ENCODE measurements at places on chromosomes 6 and 20.
A peak's percentile ranks its signal among the peaks of the same experiment; 100 is the strongest.

GRCh38 chr6:46933751-46934150 is 12.0 kb upstream of the ADGRF5 start:
- DNase-seq = no peak

DNA sequence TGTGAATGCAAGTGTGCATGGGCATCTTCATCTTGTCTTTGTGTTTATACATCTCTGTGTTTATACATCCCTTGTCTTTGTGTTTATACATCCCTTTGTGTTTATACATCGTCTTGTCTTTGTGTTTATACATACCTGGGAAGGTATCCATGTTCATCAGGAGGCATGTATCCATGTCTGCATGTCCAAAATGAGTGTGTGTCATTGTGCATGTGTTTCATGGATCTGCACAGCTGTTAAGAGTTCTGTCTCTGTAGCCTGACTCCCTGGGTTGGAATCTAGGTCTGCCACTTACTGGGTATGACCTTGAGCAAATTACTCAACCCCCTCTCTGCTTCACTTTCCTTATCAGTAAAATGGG is 50.1 kb upstream of the SIRPA start:
- no peak for DNase-seq

DNA sequence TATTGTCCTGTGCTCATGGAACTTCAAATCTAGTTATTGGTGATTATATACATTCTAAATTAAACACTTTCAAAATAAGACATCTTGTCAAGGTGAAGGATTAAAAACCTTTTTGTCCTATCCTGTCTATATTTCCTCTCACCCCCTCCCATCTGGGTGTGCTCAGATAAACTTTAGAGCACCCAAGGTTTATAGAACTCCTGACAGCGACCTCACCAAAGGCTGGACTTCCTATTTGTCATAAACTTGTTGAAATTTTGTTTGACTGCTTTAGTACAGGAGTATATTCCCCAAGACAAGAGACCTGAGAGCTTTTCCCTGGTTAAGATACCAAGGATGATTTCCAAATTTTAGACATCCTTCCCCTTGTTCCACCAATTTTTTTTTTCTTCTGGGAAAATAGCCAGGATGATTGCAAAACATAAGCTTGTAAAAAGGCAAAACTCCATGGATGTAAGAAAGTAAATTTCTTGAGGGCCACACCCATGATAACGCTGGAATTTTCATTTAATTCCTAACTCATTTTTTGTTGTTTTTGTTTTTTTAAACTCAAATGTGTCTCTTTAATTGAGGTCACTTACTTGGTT is 33.0 kb downstream of the CARMIL1 start:
- DNase-seq = peak; percentile 82

DNA sequence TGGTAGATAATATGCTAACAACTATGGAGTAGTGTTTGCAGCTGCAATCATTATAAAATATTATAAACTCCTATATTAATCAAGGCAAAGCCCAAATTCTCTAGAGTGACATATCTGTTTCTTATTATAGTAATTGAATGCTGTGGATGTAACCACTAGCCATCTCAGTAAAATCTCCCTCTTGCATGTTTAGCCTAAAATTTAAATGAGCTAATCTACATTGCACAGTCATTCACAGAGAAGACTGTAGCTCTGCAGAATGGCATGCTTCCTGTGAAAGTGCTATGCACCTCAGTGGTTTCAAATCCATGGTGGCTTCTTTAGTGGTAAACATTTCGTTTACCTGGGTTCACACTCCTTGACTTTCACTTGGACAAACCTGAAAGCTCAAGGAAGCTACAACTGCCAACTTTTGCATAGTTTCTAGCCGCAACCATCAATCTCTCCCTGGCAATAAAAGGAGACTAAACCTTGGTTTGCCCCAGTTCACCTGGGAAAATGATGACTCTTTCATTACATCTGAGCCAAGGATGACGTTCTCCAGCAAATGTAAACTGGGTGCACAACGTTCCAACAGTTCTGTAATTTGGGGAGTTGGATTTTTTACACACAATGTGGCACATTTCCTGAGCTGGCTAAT is 47.2 kb downstream of the FILIP1 start:
- DNase-seq = no peak

DNA sequence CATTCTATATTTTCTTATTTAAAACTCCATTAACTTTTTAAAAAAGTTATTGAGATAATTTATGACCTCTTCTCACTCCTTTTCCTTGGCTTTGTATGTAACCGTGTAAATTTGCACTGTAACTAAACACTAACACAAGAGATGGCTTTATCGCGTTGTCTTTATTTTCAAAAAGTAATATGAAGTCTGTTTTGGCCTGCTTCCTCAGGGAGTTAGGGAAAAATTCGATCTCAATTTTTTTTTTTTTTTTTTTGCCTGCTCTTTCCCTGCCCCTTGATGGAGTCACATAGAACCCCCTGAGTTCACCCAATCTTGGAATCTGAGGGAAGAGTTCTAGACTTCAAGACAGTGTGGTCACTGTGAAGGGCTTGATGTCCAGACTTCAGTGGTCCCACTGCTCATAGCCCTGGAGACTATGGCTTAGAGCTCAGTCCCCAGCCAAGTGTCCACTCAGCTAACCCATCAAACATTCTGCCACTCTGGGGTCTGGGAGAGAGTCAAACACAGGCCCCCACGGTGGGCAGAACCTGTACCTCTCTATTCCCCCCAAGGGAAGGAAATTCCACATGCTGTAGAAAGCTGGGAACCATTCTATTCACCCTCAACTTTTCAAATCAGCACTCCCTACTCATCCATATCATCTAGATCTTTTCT is 15.7 kb upstream of the TBC1D22B start:
- DNase-seq = no peak

- DNase-seq = no peak
Observed at GRCh38 chr6:119290306-119290705, 59.3 kb downstream of the MAN1A1 start.

DNA sequence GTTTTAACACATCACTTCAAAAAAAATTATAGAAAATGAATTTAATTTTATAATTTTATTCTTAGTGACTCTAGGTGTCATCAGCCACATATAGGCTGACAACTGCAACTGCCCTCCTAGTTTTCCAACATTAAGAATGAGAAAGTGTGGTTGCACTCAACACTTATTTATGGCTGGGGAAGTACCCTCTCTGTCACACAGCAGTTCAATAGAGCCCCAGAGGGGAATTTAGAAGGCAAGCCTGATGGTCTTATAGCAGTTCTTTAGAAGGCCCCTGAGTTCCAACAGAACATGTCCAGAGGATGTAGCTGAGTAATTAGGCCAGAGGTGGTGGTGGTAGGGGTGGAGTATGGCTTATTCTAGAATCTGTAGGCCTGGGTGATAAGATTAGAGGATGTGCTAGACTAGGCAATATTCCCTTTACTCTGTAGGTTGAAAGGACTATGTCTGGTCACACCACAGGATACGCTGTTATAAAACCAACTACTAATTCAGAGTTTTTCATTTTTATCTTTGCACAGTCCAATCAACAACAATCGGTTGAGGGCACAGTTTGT is 226.5 kb upstream of the CITED2 start:
- DNase-seq = no peak

DNA sequence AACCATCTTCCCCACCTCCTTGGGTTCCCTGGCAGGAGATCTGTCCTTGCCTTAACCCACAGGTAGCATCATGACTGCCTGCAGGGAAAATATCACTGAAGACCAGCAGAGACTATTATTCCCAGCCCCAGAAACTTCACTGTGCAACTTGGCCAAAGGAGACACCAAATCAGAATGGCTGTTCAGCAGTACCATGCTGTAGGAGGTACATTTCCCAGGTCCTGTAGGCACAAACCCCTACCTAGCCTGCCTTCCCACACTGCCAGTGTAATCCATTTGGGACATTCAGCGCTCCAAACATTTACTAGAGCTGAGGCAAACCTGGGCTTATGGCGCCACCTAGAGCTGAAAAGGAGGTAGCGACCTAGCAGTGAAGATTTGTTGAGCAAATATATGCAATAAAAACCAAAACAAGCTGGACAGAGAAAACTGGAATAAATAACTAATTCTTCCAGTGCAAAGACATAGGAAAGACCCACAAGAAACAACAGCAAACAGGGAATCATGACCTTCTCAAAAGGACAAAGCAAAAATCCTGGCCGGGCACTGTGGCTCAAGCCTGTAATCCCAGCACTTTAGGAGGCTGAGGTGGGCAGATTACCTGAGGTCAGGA is 60.3 kb downstream of the VTA1 start:
- peak; percentile 30 for DNase-seq

DNA sequence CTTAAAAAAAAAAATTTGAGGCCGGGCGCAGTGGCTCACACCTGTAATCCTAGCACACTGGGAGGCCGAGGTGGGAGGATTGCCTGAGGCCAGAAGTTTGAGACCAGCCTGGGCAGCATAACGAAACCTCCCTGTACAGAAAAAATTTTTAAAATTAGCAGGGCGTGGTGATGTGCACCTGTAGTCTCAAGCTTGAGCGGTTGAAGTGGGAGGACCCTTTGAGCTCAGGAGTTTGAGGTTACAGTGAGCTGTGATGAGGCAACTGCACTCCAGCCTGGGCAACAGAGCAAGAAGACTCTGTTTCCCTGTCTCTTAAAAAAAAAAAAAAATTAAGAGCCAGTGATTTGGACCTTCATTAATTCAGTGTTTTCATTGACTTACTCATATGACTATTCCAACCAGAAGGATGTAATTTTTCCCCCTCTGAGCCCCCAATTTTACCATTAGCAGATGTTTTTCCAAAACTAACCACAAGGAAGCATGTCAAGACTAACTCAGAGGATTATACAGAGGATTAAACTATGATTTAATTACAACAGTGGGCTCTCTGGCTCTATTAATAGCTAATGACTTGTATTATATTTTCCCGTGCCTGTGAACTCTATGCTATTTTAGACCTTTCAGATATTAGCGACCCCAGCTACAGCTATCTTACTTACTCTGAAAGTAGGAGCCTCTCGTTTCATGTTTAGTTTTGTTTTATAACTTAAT is 75.1 kb downstream of the ARID1B start:
- DNase-seq = no peak

DNA sequence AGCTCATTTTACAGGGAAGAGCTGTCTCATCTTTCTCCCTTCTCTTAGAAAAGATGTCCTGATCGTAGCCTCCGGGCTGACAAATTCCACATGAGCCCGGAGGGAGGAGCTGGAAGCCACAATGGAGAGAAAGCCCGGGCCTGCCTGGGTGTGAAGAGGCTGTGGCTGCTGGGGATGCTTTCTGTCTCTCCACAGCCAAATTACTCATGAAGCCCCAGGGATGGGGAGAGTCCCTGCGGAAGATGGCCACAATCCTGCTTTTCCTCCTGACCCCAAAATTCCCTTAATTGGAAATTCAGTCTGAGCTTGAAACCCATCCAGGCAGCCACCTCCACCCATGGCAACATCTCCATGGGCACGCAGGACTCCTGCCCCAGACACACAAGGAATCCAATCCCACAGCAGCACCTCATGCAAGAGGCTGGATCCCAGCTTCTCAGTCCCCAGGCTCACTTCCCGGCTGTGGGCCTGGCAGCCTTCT is 32.4 kb downstream of the JPH2 start:
- no peak for DNase-seq

DNA sequence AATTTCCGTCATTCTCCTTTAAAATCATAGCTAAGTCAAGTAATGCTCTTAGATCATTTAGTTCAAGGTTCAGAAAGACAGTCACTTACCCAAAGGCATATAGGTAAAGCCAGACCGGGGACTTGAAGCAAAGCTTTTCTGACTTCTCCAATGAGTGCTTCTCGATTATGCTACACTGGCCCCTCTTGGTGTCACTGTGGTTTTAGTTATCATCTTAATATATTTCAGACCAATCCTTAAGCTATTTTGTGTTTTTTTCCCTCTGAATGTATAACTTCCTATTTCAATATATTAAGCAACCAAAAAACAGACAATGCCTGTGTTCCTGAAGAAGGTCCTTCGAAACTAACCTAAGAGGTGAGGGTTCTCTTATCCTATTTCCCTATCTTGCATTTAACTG is 3.9 kb downstream of the PRDM1 start:
- DNase-seq = no peak

DNA sequence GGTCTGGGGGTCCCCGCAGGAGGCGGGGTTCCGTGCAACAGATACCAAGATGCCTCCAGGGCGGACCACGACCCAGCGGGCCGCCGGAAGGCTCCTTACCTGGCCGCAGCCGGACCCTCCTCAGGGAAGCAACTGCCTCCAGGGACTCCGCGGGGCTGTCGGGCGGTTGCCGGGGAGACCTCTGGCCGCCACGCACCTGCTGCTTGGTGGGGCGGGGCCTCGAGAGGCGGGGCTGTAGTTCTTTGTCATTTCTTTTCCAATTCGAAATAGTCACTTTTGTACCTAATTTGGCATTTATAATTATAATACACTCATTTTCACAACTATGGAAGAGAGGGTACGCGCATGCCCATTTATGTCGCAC is 647 bp downstream of the AK9 start:
- DNase-seq = no peak

DNA sequence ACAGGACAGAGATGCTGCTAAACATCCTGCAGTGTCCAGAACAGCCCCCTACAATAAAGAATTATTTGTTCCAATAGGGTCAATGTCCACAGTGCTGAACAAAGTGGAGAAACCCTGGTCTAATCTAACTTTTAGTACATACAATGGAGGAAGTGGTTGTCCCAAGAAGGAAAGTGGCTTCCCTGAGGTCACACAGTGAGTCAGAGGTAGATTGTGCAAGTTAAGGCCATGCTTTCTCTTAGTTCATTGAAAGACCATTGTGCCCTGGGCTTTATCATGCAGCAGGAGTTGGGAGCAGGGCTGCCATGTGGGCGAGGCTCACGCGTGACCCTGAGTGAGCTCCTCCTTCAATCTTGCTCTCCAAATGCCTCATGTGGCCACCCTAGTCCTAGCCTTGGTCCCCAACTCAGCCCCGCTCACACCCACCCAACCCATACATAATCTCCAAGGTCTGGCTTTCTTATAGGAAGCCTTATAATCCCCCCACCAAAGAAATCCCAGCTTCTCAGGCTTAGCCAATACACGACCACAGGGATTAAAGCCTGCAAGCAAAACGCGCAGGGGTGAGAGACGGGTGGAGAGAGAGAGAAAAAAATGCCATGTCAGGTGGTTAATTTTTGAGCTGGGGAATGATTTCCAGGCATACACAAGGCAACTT is 19.9 kb downstream of the SLC13A3 start:
- no peak for DNase-seq

- DNase-seq = no peak
Observed at GRCh38 chr6:155291291-155291690, 23.0 kb downstream of the TFB1M start.

- DNase-seq = no peak
Observed at GRCh38 chr6:13194852-13195251, 133.5 kb downstream of the TBC1D7 start.

DNA sequence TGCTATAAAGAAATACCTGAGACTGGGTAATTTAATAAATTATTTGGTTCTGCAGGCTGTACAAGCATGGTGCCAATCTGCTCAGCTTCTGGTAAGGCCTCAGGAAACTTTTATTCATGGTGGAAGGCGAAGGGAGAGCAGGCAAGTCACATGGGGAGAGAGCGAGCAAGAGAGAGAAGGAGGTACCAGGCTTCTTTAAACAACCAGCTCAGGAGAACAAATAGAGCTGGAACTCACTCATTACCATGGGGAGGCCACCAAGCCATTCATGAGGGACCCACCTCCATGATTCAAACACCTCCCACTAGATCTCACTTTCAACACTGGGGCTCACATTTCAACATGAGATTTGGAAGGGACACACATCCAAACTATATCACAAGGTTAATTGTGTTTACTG is 44.9 kb upstream of the CRISP1 start:
- DNase-seq = no peak

- no peak for DNase-seq
Observed at GRCh38 chr6:143754204-143754603, 76.4 kb downstream of the PHACTR2 start.

- DNase-seq = no peak
Observed at GRCh38 chr20:60137657-60138245, 179.5 kb downstream of the CDH26 start.

Measured in NCI-H226 (cell line).